DND-41 (cell line): ENCODE measurements at places on chromosomes 11 and 22.
A peak's percentile ranks its signal among the peaks of the same experiment; 100 is the strongest.

GRCh38 chr11:64839887-64840782 is 4.3 kb downstream of the CDC42BPG start:
- no peak for DNase-seq

GRCh38 chr11:20093775-20094174 is 66.5 kb downstream of the DBX1 start:
- no peak for DNase-seq

GRCh38 chr11:130474637-130475400 is 26.4 kb downstream of the ADAMTS15 start:
- DNase-seq = no peak

DNA sequence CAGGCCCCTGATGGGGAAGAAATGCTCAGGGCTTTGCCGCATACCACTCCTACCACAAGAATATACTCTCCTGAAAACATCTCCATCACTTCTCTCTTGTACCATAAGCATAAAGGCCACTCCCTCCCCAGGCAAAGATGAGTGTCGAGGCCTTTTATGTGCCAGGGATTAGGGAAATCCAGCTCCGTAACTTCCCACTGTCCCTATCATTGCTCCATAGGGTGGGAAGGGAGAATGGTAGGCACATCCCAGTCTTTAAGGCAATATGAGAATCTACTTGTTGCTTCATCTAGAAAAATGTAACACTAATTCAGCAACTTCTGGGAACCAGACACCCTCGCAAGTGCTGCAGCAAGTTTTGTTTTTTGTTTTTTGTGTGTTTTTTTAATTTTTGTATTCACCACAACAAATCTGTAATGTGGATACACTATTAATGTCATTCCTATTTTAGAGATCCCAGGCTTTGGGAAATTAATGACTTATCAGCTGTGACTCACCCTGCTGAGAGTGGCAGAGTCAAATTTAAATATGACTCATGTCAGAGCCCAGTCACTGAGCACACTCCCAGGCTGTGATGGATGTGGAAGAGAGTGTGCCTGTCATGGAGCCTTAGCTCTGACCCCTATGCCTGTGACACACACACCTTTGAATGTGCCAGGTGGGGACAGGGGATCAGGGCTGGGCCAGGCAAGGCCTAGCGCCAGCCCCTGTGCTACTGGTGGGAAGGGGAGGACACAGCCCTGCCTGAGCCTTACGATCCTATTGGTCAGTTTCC is 23.4 kb downstream of the PANX1 start:
- DNase-seq = no peak

GRCh38 chr11:58938398-58938797 is 890 bp upstream of the GLYATL1 start:
- DNase-seq = no peak

DNA sequence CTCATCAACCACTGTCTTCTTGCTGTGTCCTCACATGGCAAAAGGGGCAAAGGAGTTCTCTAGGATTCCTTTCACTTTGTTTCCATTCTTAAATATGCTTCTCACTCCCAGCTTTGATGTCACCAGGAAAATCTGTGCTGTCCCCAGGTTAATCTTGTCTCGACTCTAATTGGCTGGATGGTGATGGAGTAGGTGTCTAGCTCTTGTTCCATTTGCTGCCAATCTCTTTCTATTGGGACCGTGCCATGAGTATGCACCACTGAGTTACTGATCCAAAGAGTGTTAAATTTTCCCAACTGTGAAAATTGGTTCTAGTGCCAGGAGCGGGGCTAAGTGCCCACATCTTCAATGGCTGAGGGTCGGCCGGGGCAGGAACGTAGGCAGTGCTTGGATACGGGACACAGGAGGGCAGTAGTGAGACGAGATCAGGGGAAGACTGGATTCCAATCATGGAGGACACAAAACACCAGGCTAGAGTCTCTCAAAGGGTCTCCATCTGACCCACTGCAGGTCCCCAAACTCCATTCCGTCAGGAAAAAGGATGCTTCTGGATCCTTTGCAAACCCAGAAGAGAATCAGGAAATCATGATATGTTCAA is 47.7 kb upstream of the CSNK2A3 start:
- DNase-seq = peak; percentile 12

GRCh38 chr11:124791626-124792341 is 8.4 kb downstream of the MSANTD2 start:
- no peak for DNase-seq

- peak; percentile 29 for DNase-seq
Observed at GRCh38 chr22:37566329-37566837, 6.1 kb downstream of the CDC42EP1 start.

DNA sequence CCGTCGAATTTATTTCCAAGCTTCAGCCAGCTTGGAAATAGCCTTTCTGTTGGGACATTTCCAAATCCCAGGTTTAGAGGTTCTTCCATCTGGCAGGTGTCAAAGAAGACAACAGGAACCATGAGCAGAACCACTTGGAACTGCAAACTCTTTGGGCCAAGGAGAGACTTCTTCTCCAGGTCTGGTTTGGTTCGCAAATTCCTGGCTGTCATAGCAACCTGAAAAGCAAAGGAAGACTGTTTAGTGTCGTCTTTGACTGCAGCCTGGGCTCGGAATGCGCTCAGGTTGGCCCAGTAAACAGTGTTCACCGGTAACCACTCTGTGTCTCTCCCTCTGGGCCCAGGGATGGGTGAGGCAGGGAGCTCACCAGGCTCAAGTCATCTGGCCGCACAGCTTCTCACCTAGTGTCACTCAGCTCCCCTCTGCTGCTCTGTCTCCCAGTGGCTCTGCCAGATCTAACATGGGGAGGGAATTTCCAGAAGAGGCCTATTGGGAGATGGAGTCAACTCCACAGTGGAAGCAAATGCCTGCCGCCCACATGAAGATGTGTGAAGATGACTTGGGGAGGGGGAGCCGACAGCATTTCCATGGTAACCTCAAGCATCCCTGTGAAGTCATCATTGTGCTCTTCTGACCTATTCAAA is 11.9 kb upstream of the CLMP start:
- no peak for DNase-seq

DNA sequence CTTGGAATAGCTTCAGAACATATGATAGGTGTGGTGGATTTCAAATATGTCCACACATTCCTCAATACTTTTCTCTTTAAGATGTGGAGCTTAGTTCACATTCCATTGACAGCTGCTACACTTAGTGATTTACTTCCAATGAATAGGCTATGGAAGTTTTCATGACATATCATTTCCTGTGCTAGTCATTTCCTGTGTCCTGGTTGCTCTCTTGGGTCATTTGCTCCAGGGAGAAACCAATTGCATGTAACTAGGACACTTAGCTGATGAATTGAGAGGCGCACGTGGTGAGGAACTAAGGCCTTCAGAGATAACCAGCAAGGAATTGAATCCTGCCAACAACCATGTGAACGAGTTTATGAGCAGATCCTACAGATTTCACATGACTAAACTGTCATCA is 120.9 kb downstream of the SLC17A6 start:
- no peak for DNase-seq

DNA sequence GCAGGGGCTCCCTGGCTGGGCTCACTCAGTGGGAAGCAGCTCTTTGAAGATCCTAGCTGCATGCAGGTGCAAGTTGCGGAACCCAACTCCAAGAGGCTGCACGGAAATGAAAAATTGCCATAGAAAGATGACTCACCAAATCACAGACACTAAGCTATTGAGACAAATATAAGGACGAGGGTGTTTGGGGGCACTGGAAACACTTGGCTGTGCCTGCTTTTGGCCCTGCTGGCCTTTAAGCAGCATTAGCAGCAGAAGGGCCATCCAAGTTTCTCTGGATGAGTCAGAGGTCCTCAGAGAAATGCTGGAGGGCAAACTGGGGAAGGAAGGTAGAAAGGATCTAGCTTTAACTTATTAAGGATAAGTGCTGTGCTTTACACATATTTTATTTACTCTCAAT is 282.3 kb downstream of the KIRREL3 start:
- no peak for DNase-seq
